Vagina (tissue), 2 donors: ENCODE measurements at places on chromosomes 12 and 14. TPM values are rescaled to one million over a fixed set of nuclear protein-coding genes. Genes with fewer than 3 reads are reported as not detected.

Gene SLC17A8
- not detected for total RNA-seq

Gene CLECL1
- total RNA-seq: not detected

Gene ZFHX2
- 0.74 TPM for total RNA-seq

Gene APOLD1
- total RNA-seq: 127 TPM

Gene DYRK2
- 16.2 TPM for total RNA-seq

Gene ACVR1B
- 23.6 TPM for total RNA-seq

Gene CAPS2
- 24.6 TPM for total RNA-seq

Gene RNFT2
- 6.4 TPM for total RNA-seq

Gene HOXC11
- total RNA-seq: not detected

Gene NKX2-1
- total RNA-seq: not detected

Gene IL26
- not detected for total RNA-seq

Gene KRT79
- 1.7 TPM for total RNA-seq

Gene LRRC10
- not detected for total RNA-seq

Gene NEUROD4
- not detected for total RNA-seq

DNA sequence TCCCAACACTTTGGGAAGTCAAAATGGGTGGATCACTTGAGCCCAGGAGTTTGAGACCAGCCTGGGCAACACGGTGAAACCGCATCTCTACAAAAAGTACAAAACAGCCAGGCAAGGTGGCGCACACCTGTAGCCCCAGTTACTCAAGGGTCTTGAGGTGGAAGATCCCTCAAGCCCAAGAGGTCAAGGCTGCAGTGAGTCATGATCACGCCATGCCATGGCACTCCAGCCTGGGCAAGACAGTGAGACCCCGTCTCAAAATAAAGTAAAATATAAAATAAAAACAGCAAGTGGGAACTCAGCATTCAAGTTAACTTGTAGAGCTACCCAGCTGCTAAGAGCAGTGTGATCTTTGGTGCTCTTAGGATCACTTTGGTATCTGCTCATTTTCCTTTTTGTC, 12.7 kb downstream of the RFC5 start:
- DNase-seq: no peak

GRCh38 chr12:84089356-84089755, 823.2 kb downstream of the SLC6A15 start:
- DNase-seq: no peak

GRCh38 chr12:9349888-9350885, 142.0 kb upstream of the PZP start:
- DNase-seq: no peak

DNA sequence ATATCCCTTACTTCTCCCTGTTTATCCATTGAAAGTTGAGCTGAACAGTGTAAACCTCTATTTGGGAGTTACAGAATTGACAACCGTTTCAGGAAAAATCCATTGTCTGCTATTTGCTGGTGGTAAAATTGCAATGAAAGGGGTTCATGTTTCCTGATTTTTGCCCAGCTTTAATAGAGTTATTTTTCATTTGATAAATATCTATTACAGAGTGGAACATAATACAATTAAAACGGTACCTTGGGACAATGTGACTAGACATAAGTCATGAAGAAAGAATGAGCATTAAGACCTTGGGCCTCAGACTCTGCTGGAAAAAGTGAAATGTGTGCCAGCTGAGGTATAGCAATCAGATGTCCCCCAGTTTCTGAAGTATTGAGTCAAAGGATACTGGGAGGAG, 13.1 kb downstream of the PTPRR start:
- DNase-seq: no peak

- DNase-seq: no peak
Observed at GRCh38 chr14:73295198-73295796, 58.0 kb downstream of the PAPLN start.

GRCh38 chr12:50401500-50402081, 906 bp downstream of the LARP4 start:
- DNase-seq: no peak

DNA sequence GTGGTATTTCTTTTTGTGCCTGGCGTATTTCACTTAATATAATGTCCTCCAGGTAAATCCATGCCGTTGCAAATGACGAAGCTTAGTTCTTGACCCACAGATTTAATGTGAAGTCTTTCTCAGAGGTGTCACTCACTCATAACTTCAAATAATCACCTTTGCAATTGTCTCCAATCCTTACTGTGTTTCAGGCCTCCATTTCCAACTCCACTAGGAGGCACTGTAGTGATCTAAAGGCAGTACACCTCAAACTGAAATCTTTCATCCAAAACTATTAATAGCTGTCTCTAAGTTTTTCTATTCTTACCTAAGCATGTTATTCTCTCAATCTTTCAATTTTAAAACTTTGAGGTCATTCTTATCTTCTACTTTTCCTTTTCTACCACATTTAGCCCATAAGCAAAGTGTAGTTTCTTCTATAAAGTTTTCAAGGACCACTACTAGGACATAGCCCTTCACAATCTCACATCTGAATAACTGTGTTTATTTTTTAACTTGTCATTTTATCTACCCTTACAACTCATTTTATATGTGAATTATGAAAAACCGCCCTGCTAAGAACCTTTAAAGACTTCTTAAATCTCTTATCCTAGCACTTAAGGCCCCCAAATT, 25.5 kb upstream of the FBXO34 start:
- no peak for DNase-seq

- no peak for DNase-seq
Observed at GRCh38 chr12:52561880-52562449, 9.0 kb upstream of the KRT71 start.

DNA sequence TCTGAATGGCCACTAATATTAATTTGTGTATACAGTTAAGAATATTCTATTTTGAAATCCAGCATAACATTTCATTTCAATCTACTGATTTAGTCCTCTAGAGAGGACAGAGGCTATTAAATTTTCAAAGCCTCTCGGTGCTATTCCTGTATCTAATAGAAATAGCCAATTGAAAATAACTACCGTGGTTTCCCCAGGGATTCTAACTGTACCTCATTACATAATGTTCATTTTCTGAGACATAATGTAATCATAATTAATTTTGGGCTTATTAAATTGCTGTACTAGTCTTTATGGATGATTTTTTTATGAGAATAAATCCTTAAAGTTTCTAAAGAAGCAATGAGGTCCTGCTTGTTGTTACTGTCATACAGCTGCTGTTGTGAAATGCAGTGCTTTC, 38.6 kb upstream of the ACSS3 start:
- no peak for DNase-seq

- DNase-seq: no peak
Observed at GRCh38 chr14:73780896-73781295, 66.7 kb upstream of the PNMA1 start.

GRCh38 chr12:65911321-65911720, 87.0 kb downstream of the HMGA2 start:
- DNase-seq: no peak

DNA sequence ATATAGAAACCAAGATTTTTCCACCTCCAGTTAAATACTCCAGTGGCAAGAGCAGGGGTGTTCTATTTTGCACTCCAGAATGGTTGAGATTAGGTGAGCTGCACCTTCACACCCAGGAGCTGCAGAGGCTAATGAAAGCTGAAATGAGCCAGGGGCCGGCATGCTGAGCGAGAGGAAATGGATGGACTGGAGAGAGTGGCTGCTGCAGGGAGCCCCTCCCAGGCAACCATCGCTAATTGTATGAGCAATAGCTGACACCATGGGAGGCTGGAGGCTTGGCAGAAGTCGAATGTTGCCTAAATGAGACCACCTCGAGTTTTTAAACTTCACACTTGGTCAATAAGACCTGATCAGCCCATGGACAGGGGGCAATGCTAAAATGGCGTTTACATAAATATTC, 301.8 kb upstream of the TMPO start:
- DNase-seq: no peak

- no peak for DNase-seq
Observed at GRCh38 chr12:91833780-91834359, 311.8 kb downstream of the BTG1 start.

DNA sequence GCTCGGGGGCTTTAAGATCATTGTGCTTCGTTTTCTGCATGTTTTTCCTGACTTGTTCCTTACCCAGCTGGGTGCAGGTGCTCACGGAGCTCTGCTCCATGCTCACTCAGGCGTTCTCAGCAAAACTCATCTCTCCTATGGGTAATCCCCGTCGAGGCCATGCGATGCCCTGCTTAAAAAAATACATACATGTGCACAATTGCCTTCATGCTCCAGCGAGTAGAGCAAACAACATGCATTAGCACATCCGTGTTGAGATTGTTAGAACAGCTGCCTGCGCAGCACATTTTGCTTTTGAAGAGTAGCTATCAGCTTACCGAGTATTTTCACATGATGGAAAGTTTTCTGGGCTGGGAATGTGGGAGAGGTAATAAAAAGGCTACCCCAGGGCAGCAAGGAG, 16.2 kb downstream of the AACS start:
- no peak for DNase-seq

DNA sequence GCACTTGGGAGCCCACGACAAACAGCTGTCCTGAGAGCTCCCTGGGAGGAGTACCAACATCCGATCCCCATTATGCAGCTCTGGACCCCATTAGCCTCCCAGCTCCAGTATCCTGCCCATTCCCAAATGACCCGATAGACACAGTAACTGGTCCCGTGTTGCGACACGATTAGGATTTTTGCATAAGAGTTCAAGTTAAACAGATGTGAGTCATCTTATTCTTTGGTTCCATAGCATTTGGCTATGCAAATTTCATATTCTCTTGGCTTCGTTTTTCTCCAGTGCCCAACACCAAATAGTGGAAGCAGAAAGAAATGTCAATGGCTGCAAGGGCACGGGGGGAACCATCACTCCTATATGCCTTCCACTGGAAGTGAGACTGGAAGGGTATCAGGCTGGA, 43.0 kb upstream of the LRRC10 start:
- no peak for DNase-seq

DNA sequence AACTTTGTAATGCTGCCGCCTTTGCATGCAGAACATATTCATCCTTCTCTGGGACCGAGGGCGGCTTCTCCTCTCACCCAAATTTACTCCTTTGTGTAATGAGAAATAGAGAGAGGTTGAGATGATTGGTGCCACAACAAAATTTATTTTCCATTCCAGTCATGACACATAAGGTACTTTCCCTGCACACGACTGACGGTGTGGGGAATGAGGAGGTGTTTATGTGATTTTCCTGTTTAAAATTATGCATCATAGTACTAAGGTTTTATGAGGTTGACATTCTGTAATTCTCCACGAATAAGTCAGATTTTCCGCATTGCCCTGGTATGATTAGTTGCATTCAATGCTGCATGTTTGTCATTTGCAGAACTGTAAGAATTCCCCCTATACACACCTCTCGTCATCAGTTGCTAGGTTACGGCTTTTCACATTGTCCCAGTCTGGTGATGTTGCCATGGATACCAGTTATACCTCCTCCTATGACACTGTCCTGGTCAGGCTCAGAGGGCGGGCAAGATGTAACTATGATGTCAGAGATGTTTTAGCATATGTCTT, 23.1 kb downstream of the BICDL1 start:
- no peak for DNase-seq

DNA sequence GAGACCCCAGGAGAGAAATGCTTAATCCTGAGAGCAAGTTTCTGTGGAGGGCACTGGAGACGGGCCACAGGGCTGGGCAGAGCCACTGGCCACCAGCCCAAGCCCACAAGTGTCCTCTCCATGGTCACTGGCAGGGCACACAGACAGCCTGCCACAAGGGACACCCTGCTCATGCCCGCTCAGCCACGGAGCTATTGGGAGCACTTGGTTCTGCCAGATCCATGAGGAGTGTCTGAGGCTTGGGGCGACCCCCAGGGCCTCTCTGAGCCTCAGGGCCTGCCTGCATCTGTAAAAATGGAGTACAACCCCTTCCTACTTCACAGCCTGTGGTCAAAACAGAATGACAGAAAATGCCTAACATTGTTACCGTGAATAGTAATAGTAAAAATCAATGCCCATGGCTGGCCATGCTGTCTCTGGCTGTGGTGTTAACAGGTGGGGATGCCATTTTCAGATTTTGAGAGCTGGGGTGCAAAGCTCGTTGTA, 3.2 kb downstream of the PGF start:
- DNase-seq: no peak

DNA sequence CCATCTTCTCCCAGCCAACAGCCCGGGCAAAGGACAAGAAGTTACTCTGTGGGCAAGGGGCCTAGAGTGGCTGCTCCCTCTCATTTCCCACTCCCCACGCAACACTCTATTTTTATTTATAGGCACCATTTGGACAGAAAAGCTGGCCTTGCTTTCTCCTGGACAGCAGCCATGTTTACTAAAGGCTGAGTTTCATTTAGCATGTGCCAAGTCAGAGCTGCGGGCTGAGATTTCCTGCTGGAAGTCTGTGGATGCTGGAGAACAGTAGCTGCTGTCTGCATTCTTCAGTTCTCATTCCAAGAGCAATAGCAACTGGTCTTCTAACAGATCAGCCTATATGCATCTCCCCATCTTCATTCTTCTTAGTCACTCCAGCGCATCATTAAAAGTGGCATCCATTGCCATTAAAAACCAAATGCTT, 8.3 kb downstream of the COL2A1 start:
- DNase-seq: no peak

- no peak for DNase-seq
Observed at GRCh38 chr12:101927036-101927435, 49.7 kb downstream of the DRAM1 start.

DNA sequence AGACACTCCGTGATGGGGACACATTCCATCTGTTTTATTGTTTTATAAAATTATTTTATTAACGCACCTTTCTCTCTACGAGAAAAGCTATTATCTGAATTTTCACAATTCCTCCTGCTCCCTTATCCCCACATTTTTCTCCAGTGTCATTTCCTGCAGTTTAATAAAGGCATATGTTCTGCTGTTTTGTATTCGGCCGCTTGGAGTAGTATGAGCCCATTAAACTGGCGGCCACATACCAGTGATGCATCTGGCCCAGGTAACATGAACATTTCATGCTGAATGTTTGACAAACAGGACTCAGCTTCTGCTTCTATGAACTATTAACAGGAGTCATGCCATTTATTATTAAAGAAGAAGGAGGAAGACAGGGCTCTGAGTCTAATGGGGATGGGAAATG, 511.0 kb downstream of the TMEM121 start:
- no peak for DNase-seq

DNA sequence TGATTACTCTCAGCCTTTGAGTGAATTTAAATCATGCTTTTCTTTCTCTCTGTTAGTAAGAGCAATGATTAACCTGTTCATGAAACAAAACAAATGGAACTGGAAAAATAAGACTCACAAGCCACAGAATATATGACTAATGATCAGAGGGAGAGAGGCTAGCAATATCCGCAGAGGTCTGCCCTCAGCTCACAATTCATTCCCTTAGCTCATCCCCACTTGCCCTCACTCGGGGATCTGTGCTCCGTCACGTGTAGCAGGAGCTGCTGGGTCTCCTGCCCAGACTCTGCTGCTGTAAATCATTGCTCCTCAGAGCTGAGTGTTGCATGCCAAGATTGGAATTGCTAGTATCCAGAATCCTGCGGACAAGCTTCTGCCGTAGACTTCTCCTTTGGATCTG, 53.1 kb upstream of the GNG2 start:
- DNase-seq: no peak

- no peak for DNase-seq
Observed at GRCh38 chr12:6928022-6928702, 403 bp downstream of the ATN1 start.

GRCh38 chr14:53533384-53533970, 380.4 kb upstream of the DDHD1 start:
- DNase-seq: no peak

GRCh38 chr14:93743270-93744060, 44.8 kb downstream of the PRIMA1 start:
- DNase-seq: no peak
